Stimulated activated CD4-positive, alpha-beta T cell treated with anti-CD3 and anti-CD28 coated beads, Interleukin-4, amount 100 ng/mL, for 48 hours (primary cell): ENCODE measurements at places on chromosomes 16 and 17.

DNA sequence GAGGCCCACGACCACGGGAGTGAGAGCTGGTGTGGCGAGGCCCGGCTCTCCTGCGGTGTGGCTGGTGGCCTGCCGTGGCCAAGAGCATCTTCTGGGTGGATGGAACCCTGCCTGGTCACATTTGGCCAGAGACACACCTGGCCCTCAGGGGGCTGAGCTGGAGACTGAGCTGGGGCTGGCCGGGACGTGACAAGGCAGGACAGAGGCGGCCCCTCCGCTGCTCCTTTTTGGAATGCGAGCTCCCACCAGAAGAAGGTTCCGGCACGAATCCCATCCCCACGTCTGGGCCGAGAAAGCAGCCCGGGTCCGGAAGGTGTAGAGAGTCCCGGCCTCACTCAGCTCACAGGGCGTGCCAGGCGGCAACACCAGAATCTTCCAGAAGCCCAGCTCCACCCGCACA is 26.0 kb upstream of the CHMP6 start:
- no peak for DNase-seq

DNA sequence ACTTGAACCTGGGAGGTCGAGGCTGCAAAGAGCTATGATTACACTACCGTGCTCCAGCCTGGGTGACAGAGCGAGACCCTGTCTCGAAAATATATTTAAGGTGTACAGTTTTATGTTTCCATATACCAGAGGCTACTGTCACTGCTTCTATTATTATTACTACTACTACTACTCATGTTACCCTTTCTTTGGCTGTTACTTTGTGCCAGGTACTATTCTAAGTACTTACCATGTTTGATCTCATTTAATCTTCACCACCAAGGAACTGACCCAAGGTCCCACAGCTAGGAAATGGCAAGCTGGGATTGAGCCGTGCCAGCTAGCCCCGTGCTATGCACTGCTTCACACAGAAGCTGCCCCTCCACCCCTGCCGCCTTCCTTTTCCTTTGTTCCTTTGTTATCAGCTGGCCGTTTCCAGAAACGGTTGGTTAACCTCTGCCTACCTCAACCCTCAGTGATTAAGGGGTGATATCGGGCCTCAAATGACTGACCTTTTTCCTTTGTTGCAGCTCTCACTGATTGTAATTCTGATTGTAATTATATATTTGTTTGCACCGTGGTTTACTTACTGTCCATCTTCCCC is 78.4 kb downstream of the ABCC1 start:
- DNase-seq, result no peak

- no peak for DNase-seq
Measured at GRCh38 chr17:4516735-4517134, 18.1 kb downstream of the SPNS2 start.

DNA sequence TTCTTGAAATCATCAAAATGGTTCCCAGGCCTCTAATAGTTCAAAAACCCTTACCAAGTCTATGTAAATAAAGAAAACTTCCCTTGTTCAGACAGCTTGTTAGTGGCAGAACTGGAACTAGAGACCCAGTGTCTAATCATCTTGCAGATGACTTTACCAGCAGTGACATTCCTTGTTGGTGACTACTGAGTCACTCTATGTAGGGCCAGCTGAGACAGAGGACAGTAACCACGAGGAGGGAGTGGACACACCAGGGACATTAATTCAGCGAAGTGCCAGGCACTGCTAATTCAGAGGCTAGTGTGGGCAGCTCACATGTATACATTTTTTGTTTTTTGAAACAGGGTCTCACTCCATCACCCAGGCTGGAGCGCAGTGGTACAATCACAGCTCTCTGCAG is 6.1 kb upstream of the HEATR3 start:
- DNase-seq, result no peak

GRCh38 chr16:5006348-5007193 is 27.2 kb downstream of the NAGPA start:
- DNase-seq, result no peak

- no peak for DNase-seq
Measured at GRCh38 chr16:9235867-9236266, 144.4 kb downstream of the HAPSTR1 start.

GRCh38 chr16:72073560-72074230 is 10.7 kb downstream of the HPR start:
- no peak for DNase-seq

GRCh38 chr17:82782657-82783207 is 30.9 kb downstream of the TBCD start:
- DNase-seq, result no peak

- DNase-seq, result no peak
Measured at GRCh38 chr17:66044083-66044482, 147.8 kb downstream of the CEP112 start.

GRCh38 chr16:27195941-27196595 is 7.3 kb upstream of the KDM8 start:
- DNase-seq, result no peak

GRCh38 chr16:48448841-48449481 is 63.7 kb upstream of the SIAH1 start:
- no peak for DNase-seq

DNA sequence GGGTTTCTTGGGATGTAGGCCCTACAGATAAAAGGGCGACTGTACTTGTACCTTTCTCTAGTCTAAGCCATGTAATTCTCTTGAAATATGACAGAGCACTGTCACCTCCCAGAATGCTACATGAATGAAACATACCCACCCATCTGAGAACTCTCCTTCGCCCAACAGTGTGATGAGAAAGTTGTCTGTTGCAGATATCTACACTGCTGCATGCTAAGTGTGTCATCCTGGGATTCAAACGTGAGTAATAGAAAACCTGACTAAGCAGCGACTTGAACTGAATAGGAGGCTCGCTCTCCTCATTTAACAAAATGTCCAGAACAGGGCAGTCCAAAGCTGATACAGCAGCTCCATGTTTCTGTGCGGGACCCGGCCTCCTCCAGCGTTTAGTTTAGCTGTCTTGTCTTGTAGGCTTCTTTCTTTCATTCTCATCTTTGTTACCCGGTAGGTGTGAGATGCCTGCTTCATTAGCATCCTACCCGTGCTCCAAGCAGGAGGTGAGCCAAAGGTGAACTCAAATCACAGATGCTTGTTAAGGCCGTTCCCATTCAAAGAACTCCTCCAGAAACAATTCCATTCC is 211.9 kb downstream of the PRKCA start:
- no peak for DNase-seq

DNA sequence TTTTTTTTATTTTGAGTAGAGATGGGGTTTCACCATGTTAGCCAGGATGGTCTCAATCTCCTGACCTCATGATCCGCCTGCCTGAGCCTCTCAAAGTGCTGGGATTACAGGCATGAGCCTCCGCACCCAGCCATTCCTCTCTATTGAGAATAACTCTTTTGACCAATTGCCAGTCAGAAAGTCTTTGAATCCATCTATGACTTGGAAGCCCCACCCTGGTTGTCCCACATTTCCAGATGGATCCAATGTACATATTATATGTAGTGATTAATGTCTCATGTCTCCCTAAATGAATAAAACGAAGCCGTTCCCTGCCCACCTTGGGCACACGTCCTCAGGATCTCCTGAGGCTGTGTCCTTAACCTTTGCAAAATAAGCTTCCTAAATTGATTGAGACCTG is 228.3 kb upstream of the NLRP1 start:
- DNase-seq, result no peak

GRCh38 chr17:21453144-21453898 is 77.2 kb downstream of the KCNJ12 start:
- no peak for DNase-seq

DNA sequence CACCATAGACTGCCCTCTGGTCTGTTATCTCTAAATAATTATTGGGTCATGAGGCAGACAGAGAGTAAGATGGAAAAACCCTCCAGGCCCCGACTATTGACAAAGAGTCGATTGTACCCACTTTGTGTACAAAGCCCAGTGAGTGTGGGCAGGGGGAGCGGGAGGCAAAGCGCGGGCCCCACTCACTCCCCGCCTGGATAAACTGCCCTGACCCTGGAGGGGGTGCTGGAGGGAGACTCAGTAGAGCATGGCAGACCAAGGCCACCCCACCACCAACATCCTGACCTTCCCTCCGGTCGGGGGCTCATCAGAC is 11.2 kb upstream of the CPSF4L start:
- no peak for DNase-seq

GRCh38 chr17:6092182-6092902 is 22.2 kb downstream of the WSCD1 start:
- DNase-seq, result no peak

DNA sequence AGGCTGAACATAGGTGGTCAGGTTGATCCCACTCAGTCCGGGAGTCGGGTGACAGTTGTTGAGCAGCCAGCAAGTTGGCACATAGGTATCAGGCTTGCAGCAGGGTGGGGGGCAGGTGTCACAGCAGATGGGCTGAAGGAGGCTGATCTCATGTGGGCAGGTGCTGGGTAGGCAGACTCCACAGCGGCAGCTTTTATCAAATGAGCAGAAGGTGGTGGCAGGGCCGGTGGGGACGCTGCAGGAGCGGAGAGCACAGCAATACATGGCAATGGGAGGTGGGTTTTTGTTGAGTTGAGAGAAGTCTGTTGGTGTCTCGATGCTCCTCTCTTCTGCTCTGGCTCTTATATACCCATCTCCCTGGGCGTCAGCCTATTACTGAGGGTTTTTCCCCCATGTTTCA is at the start of gene KRTAP3-1:
TSS of gene KRTAP3-1 (minus strand) at position 318 of the 400 bp plus-strand sequence. CDS start at position 264, 54 bp downstream.
- no peak for DNase-seq

GRCh38 chr17:75270966-75271232 is at the start of gene MIF4GD:
Gene MIF4GD (minus strand): TSS chr17:75271231. CDS start chr17:75270195, 1,036 bp downstream.
- DNase-seq, result no peak

DNA sequence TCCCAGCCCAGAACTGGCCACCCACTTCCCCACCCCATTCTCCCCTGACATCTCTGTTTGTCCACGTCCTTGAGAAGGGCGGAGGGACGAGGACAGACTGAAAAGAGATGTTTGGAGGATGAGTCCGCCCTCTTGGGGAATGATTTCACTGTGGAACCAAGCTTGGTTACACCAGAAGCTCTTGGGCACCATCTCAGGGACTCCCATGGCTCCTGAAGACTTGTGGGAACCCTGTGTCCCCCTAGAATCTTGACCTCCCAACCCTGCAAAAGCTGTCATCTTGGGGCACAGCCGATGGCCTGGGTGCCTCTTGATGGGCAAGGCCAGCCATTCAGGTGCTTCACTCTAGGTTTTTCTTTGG is 25.9 kb upstream of the LITAF start:
- no peak for DNase-seq

DNA sequence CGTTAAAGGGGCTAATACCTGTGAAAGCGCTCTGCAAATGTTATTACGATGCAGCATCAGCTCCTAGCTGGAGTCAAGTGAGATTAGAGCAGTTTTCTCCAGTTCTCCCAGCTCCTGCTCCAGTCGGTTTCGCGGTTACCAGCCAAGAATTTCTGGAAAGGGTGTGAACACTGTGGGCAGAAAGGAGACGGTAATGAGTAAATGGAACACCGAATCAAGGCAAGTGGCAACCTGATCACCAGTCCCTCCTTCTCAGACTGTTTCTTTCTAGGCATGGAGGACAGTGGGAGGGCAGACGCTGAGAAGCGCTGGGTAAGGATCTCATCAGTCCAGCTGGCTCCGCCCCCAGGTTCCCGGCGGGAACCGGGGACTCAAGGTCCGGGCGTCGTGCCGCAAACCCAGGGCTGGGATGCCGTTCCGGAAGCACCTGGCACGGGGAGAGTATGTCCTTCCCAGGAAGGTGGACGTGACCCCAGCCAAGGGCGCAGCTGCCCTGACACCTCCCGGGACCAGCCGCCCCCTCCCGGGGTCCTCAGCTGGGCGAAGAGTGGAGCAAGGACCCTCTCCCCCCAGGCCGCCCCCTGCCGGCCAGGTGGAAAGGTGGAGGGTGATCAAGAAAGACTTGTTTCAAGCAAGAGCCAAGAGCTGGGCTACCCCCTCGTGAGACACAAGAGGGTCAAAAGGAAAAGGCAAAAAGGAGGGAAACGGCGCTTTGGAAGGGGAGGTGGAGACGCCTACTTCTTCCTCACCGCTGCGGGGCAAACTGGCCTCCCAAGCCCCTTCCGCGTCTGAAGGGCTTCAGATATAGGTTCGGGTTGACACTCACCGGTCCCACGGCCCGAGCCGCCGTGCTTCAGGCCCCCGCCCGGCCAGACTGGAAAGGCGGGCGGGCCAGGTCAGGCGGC is 481 bp downstream of the MYO19 start:
- DNase-seq, result peak; percentile 46
